Right kidney (tissue), 9 donors: ENCODE measurements at places on chromosomes 13 and 19.

DNA sequence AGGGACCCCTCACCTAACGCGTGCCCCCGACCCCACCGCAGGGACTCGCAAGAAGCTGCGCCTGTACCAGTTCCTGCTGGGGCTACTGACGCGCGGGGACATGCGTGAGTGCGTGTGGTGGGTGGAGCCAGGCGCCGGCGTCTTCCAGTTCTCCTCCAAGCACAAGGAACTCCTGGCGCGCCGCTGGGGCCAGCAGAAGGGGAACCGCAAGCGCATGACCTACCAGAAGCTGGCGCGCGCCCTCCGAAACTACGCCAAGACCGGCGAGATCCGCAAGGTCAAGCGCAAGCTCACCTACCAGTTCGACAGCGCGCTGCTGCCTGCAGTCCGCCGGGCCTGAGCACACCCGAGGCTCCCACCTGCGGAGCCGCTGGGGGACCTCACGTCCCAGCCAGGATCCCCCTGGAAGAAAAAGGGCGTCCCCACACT lies 4.7 kb upstream of the MYBPC2 start:
- peak; percentile 69 for DNase-seq

DNA sequence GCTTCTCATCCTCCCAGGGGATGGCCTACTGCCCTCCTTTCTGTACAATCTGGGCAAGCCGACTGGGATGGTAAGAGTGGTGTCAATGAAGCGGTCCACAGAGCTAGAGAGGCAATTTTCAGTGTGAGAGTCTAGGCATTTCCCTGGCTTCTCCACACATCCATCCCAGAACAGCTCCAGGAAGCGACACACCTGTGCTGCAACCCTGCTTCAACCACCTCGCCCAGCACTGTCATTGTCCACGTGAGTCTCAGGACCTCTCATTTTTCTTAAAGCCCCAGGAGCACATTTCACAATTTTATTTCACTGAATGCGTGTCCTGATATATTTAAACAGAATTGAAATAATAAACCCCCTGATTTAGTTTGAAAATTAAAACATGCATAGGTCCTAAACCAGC lies 15.5 kb upstream of the UBL3 start:
- DNase-seq, result no peak

DNA sequence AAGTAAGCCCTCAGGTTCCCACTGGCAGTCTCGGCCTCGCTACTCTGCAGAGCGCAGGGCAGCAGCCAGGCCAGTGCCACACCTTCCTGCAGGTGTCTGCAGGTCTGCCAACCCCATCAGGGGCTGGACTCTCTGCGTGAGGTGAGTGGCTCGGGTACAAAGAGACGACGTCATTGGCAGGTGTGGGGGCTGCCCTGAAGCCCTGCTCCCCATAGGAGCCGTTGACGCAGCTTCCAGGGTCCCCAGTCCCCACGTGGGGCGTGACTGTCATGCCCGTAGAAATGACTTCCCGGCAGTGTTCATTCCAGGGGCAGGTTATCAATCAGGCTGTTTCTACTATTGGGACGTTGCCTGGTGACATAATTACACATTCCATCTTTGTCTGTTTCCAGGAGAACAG lies 15.3 kb upstream of the GJB6 start:
- DNase-seq, result no peak

- DNase-seq, result no peak
Observed at GRCh38 chr13:112760435-112760834, 70.6 kb downstream of the ATP11A start.

DNA sequence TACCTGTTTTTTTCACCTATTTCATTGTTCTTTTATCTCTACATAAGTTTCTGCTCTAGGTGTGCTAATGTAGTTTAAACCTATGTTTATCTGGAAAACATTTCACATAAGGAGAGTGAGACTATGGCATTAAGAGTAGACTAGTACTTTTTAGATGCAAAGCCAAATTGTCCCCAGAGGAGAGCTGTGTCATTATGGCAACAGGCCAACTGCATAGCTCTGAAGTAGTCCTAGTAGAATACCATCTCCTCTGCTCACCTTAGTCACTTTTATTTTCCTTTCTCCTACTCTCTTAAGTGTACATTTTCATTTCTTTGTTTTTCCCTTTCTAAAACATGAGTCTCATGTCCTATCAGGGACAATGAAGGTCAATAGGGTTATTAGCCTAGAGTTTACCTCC lies 123.1 kb downstream of the ITGBL1 start:
- no peak for DNase-seq

DNA sequence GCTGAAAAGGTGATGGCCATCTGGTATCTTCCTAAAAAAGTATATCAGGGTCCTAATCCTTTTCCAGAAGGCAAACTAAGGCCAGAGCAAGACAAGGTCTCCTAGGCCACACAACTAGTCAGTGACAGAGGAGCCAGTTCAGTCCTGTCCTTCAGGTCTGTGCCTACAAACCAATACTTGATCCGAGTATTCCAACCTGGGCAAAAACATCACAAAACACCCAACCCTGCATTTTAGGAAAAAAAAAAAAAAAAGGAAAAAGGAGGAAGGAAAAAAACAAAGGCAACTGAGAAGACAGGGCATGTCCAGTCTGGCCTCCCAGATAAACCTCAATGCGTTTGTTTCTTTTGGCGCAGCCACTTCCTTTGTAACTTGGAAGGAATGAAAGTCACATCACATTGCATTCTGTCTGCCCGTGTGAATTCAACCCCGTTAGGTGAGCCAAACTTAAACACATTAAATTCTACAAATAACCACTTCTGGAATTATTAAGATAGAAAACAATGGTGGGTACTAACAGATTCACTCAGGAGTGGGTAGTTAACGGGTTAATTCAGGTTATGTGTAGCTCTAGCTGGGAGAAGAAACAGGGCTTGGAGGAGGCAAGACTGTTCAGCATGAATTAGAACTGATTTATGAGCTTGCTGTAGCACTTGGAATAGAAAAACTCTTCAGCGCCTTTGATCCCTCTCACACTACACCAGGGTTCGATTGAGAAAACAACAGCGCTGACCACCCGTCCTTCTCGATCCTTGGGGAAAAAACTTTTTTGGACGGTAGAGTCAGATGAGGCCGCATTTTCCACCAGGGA lies 43.0 kb upstream of the HNRNPA1L2 start:
- no peak for DNase-seq

GRCh38 chr19:50409347-50409746 lies 9.4 kb upstream of the SPIB start:
- DNase-seq, result no peak

- DNase-seq, result no peak
Observed at GRCh38 chr13:20720499-20720898, 17.0 kb downstream of the IL17D start.

GRCh38 chr19:53432088-53432661 lies 391 bp downstream of the ZNF761 start:
- no peak for DNase-seq

DNA sequence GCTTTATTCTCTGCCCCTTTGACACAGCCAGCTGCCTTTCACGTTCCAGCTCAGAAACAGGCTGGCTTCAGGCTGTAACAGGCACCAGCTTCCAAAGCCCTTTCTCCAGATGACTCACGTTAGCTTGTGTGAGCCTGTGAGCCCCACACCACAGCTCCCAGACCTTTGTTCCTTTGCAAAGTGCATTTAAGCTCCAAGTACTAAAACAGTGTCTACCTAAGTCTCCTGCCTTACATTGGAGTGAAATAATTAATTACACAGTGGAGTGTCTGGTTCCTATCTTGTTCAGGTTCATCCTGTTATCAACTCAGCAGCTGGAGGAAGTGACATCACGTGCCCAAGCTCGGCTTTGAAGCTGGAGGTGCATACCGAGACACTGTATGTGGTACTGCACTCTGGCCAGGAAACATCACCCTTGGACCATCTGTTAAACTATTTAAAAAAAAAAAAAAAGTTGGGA lies 475.8 kb downstream of the FOXO1 start:
- DNase-seq, result peak; percentile 31

DNA sequence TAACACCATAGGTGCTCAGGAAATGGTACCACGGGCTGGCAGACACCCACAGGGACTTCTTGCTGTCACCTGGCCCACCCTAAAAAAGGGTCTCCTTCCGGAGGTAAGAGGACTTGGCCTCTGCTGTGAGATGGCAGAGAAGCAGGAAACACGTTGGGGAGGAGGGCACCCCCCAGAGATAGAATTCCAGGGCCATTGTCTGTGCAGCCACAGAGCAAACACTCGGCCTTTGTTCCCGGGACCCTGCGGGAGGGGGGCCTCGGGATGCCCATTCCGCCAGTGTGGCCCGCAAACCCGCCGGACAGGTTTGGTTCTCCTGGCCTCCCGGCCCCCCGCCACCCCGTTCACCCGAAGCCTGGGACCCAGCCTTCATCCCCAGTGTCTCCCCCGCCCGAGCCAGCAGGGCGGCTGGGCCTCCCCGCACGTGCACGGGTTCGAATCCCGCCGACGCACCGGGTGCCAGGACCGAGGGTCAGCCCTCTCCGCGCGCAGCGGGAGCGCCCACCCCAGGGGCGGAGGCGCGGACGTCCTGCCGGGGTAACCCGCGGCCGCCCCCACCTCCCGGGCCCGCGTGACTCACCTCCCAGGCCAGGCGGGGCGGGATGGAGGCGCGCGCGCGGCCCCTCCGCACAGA lies 714 bp downstream of the PLPP2 start:
- peak; percentile 33 for DNase-seq

DNA sequence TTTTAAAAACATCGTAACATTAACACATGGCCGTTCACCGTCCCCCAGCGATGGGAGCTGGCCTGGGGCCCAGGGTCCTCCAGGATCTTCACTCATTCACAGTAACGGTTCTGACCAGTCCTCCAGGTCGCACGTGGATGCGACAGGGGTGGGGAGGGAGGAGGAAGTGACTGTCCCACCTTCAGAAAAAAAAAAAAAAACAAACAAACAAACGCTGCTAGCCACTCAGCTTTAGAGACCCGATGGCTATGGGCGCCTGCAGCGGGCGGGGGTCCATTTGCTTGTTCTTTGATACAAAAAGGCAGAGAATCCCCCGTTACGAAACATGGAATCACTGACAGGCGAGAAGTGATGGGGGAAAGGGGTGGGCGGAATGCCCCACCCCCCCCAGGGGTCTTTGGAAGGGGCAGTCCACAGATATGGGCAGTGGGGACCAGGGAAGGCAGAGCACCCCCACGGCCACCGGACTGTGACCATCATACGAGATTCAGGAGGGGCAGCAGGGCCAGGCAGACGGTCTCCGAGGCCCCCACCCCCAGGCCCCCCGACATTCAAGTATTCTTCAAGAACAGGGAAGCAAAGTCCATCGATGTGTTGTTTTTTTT lies 13.3 kb downstream of the MKNK2 start:
- DNase-seq, result no peak

- no peak for DNase-seq
Observed at GRCh38 chr19:44176590-44176989, 11.7 kb downstream of the ZNF226 start.

DNA sequence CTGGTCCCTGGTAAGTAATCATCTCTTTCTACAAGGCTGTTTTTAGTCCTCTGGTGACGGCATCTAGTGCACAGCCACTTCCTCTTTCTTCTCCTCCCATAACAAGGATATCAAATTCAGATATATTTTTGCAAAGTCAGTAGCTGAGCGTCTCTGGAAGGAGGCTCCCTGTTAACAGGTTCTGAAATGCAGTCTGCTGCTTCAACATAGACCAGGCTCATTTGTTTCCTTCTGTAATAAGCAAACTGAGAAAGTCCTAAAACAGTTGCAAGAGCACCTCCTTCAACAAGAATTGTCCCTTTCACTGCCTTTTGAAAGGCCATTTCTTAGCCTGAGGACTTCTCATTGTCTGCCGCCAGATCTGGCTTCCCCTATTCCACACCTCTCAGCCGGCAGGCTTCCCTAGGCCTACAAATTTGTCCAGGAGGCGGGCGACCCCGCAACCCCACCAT lies 7.4 kb upstream of the ZSCAN5A start:
- no peak for DNase-seq

DNA sequence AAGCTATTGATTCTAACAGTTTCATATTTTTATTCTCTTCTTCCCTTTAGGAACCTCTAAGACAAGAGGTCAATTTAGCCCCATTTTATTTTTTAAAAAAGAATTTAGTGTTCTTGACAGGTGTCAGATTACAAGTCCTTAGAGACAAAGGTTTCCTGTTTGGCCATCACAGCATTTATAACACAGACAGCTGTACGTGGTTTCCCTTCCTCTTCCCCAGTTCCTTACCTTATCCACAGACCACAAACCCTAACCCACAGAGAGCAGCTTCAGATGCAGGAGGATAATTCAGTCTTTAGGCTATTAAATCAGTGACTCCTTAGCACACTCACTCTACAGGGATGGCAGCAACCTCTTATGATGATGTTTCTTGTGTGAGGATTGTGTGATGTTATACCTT lies 1210.1 kb downstream of the DIAPH3 start:
- DNase-seq, result no peak

DNA sequence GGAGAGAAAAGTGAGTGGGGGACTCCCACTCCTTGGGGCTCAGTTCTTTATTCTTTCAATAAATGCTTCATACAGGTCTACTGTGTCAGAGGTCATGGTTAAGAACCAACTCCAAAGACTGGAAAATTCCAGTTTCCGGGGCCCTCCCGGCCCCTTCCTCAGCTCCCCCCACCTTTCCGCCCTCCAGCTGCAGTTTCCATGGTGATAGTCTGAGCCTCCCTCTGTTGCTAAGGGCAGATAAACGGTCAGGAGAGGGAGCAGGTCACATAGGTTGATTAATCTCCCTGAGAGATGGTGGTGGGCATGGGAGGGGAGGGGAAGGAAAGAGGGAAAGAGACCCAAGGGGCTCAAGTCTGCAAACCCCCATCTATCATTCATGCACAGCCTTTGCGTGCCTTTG lies 131.5 kb upstream of the USP29 start:
- no peak for DNase-seq

- DNase-seq, result no peak
Observed at GRCh38 chr19:35060160-35060855, 18.8 kb downstream of the HPN start.

GRCh38 chr13:109819874-109820273 lies 33.5 kb upstream of the IRS2 start:
- DNase-seq, result no peak

- DNase-seq, result no peak
Observed at GRCh38 chr13:31224963-31225559, 25.3 kb downstream of the B3GLCT start.

- no peak for DNase-seq
Observed at GRCh38 chr19:2201473-2202148, 34.5 kb downstream of the PLEKHJ1 start.

GRCh38 chr13:108795841-108796240 lies 166.4 kb downstream of the MYO16 start:
- no peak for DNase-seq

DNA sequence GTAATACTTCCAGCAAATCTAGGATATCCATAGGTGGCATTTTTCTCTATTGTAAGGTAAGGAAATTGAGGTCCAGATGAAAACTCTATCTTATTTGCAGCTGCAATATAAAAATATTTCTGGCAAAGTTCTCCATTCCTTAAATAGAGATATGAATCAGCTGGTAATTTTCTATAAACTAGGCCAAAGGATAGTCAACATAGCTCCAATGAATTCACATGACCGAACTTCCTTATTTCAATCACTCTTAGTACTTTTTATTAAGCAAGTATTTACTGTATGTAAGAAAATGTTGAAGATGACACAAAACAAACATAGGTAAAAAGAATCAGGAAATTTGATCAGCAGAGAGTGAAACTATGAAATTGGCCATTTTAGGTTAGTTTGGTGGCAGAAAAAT lies 13.0 kb upstream of the LCP1 start:
- DNase-seq, result no peak

- DNase-seq, result no peak
Observed at GRCh38 chr13:86446311-86446710, 647.1 kb upstream of the SLITRK6 start.
